ENCODE measurements at places on chromosomes 3 and 15.

- no peak for ATAC-seq
Measured at GRCh38 chr15:46854564-46854963, 862.7 kb upstream of the SEMA6D start.

- no peak for ATAC-seq
Measured at GRCh38 chr3:179589143-179589542, 15.3 kb downstream of the MRPL47 start.

GRCh38 chr3:5314897-5315296, 127.4 kb downstream of the EDEM1 start:
- no peak for ATAC-seq

- ATAC-seq = no peak
Measured at GRCh38 chr15:81680829-81681228, 306.8 kb upstream of the TMC3 start.

DNA sequence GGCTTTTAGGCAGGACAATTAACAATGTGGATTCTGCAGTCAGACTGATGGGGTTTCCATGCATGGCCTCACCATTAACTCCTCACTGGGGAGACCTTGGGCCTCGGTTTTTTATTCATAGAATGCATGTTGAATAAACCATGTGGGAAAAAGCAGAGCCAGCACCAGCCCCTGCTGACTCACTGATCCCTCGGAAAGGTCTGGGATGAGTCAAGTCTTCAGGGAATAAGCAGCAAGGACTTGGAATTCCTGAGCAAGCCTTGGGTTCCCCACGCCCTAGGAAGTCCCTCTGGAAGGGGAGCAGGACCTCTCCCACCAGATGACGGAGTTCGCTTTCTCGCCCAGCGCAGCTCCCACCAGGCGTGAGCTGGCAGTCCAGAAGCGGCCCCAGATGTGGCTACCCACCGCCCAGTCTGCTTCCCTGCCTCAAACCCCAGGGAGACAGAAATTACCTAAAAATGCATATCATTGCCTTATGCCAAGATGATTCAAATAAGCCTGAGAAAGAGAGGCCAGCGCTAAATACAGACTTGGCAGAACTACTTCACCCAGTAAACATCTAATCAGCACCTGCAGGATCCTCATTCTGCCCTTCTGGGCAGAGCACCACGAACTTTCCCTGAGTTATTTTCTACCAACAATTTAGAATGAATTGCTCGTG, 45.4 kb downstream of the BTD start:
- ATAC-seq = peak; percentile 58

- ATAC-seq = no peak
Measured at GRCh38 chr3:194826594-194826993, 140.9 kb downstream of the FAM43A start.

GRCh38 chr3:195213639-195214315, 57.2 kb downstream of the XXYLT1 start:
- ATAC-seq = peak; percentile 11

GRCh38 chr15:66841953-66842681, 140.1 kb downstream of the SMAD6 start:
- ATAC-seq = peak; percentile 94

- peak; percentile 47 for ATAC-seq
Measured at GRCh38 chr3:112128843-112129727, 4.0 kb downstream of the GCSAM start.

- no peak for ATAC-seq
Measured at GRCh38 chr15:39269352-39269751, 311.5 kb upstream of the THBS1 start.

DNA sequence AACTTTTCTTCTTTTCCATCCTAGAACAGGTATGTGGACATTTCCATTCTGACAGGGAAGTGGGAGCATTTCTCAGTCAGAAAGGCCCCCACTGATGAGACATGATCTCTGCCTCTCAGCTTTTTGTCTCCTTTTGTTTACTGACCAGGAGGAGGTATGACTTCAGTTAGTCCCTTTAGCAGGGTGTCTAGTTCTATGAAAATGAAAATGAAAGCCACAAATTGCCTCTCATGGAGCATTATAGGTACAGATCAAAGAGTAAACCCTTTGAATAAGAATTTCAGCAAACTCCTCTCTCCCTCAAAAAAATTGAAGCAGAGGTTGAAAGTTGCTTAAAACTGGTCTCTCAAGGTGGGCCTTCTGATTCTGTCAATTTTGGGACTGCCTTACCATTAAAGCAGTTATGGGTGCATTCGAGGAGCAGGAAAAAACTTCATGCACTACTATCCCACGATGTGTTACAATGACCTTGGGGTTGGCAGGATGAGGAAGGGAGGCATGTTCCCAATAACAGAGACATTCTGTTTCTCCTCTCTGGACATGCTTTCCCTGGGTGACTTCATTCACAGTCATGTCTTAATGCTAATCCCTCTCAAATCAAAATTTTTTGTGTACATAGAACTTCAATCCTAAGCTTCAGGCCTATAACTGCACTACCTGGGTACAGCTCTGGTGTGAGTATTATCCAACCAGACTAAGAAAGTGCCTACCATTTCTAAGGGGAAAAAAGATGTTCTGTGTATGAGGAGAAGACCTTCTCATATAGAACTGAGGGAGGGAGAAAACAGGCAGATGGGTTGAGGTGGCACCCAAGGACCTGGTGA, 50.6 kb upstream of the TBC1D23 start:
- ATAC-seq = no peak

DNA sequence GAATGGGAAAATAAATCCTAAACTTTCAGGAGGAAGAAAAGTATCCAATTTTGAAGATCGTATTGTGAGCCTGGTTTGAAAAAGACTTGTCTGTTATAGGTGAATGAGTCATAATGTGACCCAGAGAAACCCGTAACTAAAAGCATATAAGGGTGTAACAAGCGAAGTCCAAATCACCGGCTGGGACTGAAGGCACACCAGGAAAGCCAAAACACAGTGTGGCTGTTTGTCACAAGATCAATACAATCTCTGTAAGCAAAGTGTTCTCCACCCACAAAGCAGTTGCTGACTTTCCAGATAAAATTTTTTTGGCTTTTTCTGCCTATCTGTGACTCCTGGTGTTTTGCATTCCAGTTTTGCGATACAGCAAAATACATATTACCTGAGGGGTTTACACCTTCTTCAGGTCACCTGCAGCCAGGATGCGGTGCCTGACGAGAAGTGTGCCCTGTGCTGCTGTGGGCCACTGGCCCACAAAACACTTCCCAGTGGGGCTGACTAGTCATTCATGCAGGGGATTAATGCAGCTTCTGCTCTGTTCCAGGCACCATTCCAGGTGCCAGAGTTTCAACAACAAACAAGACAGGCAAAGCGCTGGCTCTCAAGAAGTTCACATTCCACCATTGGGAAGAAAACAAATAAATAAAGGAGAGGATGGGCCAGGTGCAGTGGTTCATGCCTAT, 14.4 kb downstream of the HES1 start:
- peak; percentile 76 for ATAC-seq

GRCh38 chr3:111412656-111413055, 129.3 kb upstream of the CD96 start:
- ATAC-seq = no peak

GRCh38 chr3:69775751-69776150, 36.5 kb downstream of the MITF start:
- no peak for ATAC-seq

GRCh38 chr3:195385526-195385925, 57.3 kb downstream of the ACAP2 start:
- no peak for ATAC-seq

GRCh38 chr15:89430530-89431341, 65.6 kb downstream of the RHCG start:
- peak; percentile 84 for ATAC-seq

GRCh38 chr3:65953881-65954733, 84.6 kb downstream of the MAGI1 start:
- ATAC-seq = no peak

- ATAC-seq = no peak
Measured at GRCh38 chr3:73452729-73453128, 172.0 kb downstream of the PDZRN3 start.

DNA sequence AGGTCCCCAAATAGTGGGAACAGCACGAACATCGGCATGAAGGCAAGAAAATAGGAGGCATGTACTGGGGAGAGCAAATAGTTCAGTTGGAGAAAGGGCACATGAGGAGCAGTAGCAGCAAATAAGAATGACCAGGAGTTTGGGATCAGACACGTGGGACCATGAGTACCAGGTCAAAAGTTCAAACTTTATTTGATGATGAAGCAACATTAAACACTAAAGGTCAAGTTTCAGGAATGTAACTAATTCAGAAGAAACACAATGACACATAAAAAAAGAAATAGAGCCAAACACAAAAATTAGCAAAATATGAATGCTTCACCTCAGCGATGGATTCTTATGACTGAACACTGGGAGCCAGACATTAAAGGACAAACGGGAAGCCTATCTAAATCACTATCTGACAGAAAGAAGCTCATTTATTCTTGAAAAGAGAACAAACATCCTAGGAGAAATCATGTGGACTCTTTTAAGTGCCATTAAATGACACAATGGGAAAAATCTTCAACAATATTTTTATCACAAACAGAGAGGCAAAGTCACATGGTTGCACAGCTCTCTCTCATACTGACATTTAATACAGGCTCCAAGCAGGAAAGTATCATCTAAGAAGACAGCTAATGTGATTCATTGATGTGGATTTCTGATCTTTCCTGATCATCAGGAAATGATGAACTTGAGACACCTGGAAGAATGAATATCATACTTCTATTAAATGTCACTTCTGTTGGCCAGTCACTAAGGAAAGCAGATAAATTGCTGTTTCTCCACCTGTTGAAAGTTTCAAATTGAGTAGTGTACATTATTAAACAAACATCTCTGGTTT, 216.9 kb upstream of the THBS1 start:
- ATAC-seq = no peak

DNA sequence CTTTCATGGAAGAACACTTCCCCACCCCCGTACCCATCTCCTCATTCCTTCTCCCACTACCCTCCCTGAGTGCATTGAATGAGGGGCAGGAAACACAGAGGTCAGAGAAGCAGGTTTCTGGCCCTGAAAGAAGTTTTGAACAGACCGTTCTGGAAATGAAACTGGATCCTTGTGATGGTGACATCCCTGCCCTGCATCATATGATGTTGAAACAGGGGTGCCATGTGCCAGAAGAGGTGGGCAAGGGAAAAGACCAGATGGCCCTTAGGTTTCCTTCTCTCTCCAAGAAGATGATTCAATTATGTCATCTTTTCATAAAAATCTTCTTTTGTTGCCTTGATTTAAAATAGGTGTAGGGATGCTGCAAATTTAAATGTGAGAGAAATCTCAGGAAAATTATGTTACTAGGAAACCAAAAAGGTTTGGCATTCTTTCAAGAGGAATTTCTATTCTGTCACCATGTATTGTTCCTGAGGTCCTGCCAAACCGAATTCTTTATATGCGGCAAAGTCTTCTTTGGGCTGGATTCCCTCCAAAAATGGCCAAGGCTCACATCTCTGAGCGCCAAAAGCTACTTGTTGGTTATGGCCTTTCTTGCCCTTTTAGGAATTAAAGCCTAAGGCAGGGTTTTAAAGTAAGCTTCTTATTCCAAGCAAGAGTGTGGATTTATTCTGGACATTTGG, 19.9 kb upstream of the TNFAIP8L3 start:
- ATAC-seq = no peak

DNA sequence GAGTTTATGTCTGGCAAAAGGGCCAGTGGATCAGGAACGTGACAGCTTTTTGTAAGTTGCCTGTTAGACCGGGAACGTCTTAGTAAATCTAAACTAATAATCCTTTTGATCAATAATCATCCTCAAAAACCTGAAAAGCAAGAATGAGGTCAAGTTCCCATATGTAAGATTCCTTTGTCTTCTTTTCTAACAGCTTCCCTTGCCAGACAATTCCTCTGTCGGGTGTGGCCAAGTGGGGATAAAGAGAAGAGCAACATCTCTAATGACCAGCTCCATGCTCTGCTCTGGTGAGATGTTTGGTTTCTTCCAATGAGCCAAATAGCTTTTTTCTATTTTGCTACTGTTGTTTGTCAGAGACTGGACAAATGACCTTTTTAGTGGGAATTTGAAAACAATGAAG, 19.8 kb downstream of the FANCD2OS start:
- peak; percentile 41 for ATAC-seq

GRCh38 chr3:17820704-17821103, 78.3 kb upstream of the TBC1D5 start:
- ATAC-seq = no peak

GRCh38 chr3:112653209-112653871, 12.4 kb upstream of the CCDC80 start:
- peak; percentile 25 for ATAC-seq

DNA sequence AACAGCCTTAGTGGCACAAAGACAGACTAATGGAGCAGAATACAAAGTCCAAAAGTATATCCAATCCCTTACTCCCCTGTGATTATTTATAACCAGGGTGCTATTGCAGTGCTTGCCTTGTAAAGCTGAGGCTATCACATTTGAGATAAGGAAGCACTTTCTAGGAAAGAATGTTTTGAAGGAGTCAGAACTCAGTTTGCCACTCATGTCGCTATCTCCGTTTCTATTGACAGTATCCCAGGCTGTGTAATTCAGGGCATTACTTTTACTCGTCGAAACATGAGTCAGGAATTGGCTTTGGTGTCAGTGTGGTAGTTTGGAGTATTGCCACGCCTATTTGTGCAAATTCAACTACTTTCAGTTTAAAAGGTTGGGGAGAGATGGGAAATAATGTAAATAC, 78.4 kb downstream of the FBXL2 start:
- ATAC-seq = no peak

- ATAC-seq = no peak
Measured at GRCh38 chr3:24426896-24427295, 67.8 kb downstream of the THRB start.

- ATAC-seq = no peak
Measured at GRCh38 chr15:82538961-82539690, 1.1 kb downstream of the RPS17 start.

DNA sequence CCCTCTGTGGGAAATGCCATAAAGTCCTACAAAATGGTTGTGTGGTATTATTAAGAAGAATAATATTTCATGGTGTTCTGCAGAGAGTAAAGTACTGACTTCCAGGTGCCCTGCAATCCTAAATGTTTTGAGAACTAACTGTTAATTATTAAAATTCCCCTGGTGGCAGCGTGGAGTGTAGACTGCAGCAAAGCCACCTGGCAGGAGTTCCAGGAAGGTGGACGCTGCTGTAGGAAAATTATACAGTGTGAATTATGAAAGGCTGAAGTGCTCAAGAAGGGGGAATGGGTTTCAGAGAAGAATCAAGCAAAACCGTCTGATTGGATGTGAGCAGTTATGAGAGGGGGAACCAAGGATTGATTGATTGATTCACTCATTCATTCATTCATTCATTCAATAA, 572.4 kb upstream of the PPP2R3A start:
- ATAC-seq = no peak

Data from esophagus mucosa (tissue), 1 donor.